ENCODE measurements at places on chromosomes 7 and 10.

GRCh38 chr10:105864854-105865253, 1223.8 kb downstream of the SORCS3 start:
- DNase-seq: no peak

GRCh38 chr7:24670782-24671181, 86.5 kb downstream of the GSDME start:
- DNase-seq: no peak

- no peak for DNase-seq
Observed at GRCh38 chr7:9307131-9307530, 873.7 kb downstream of the NXPH1 start.

GRCh38 chr10:132444877-132445351, 47.9 kb downstream of the PWWP2B start:
- no peak for DNase-seq

- peak; percentile 35 for DNase-seq
Observed at GRCh38 chr7:727104-727805, at the start of gene PRKAR1B. Gene PRKAR1B, minus strand, starts transcription at chr7:727281. Its CDS starts 15,776 bp downstream, at chr7:711505.

Measured in activated CD4-positive, alpha-beta T cell treated with anti-CD3 and anti-CD28 coated beads for 24 hours (primary cell).